ENCODE measurements at places on chromosomes 2 and 18. TPM values are rescaled to one million over a fixed set of nuclear protein-coding genes. Genes with fewer than 3 reads are reported as not detected.

GRCh38 chr2:109562421-109562820, 51.3 kb downstream of the SEPTIN10 start:
- no peak for DNase-seq

PSMA8 gene
- 0.73 TPM for total RNA-seq

DNA sequence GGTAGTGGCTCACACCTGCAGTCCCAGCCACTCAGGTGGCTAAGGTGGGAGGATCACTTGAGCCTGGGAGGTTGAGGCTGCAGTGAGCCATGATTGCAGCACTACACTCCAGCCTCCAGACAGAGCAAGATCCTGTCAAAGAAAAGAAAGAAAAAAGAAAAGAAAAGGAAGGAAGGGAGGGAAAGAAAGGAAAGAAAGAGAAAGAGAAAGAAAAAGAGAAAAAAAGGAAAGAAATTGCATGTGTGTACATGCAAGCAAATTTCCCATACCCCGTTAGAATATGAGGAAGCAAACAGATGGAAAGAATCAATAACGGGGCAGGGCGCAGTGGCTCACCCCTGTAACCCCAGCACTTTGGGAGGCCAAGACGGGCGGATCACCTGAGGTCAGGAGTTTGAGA, 17.9 kb downstream of the TMEM127 start:
- no peak for DNase-seq

DNA sequence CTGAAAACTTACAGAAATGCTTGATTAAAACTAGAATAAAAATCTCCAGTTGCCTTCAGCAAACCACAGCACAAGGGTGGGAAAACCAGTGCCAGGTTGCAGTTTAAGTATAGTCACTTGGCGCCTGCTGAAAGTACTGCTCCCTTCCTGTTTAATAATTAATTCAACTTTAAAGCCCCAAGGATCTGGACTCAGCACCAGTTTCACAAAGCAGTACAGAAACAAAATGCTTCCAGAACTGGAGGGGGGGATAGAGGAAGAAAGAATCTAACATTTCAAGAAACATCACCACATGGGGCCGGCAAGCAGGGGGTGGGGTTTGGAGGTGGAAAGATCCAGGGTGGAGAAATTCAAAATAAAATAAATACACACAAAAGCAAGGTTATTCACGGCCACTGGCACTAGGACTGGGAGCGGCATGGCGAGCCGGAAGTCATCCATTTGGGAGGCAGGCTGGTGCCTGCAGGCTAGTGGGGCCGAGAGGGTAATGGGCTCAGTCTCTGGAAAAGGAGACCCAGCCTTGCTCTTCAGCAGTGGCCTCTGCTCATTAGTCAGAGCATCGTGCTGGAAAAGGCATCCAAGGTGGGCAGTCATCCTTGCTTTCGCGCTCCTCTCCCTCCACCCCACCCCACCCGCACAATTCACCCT, 85.8 kb downstream of the POU3F3 start:
- DNase-seq, result no peak

MATN3 gene
- total RNA-seq, result not detected

SGPP2 gene
- total RNA-seq, result 10.0 TPM

GRCh38 chr2:21467910-21468309, 344.1 kb downstream of the TDRD15 start:
- DNase-seq, result no peak

TMEM178A gene
- total RNA-seq, result 0.30 TPM

- no peak for DNase-seq
Observed at GRCh38 chr2:197760293-197760657, 24.8 kb downstream of the BOLL start.

DNA sequence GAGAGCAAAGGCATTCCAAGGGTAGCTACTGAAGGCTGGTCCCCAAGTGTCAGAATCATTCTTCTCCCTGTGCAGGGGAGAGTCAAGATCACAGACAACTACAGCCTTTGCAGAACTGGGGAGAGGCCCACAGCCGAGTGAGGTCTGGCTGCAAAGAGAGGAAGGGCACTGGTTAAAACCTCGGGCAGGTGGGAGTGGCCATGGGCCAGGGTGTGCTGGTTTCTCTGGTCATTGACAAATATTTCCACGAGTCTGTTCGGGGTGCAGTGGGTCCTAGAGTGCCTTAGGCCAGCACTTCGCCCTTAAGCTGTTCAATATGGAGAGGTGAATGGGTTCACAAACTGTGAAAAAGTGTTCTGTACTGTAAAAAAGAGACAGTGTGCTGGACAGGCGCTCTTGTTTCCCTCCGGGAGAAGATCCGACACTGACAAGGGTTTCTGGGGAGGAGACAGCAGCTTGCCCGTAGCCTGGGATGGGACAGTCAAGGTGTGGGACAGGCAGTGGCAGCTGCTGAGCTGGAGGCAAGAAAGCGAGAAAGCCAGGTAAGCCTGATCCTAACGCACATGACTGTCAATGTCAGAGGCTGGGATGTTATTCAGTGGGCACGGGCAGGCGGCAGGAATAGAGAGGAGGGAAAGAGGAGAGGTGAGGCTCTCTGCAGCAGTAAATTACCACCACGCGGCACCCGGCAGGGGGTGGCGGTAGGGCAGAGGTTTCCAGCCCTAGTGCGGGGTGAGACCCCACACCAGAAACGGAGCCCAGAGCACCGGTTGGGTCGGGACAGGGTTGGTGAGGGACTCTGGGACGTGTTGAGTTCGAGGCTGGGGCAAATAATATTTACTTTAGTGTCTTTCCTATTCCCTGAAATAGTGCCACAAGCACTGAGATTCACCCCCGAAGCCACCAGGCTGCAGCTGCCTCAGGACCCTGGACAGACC, 2.0 kb downstream of the NPPC start:
- no peak for DNase-seq

- no peak for DNase-seq
Observed at GRCh38 chr2:61135510-61135909, 26.5 kb upstream of the C2orf74 start.

DNA sequence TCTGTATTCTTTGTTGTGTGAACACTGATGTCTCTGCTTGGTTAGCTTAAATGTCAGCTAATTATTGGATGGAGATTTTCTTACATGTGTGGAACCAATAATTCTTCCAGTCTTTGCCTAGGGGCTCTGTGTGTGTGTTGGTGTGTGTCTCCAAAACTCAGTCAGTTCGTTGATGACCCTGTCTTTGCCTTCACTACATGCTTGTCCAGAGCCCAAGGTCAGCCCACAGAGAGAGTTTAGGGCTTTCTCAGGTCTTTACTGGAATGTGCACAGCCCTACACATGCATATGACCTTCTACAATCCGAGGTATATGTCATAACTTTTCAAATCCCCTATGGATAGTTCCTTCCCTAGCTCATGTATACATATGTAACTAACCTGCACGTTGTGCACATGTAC, 74.1 kb upstream of the LDAH start:
- DNase-seq, result no peak

- no peak for DNase-seq
Observed at GRCh38 chr2:207274530-207275189, 108.9 kb upstream of the KLF7 start.

CIB4 gene
- not detected for total RNA-seq

DNA sequence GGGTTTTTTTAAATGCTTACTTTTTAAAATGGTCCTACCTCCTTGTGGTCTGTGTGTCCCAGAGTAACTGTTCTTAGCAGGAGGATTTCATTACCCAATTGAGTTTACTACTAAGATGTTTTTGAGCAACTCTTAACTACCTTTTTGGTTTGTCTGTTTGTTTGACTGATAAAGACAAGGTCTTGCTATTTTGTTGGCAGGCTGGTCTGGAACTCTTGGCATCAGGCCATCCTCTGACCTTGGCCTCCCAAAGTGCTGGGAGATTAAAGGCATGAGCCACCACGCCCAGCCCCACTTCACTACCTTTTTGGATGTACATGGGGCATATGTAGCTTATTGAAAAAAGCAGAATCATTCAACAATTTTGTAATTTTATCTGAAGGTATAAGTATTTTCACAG, 14.9 kb downstream of the MRPS9 start:
- no peak for DNase-seq

DNA sequence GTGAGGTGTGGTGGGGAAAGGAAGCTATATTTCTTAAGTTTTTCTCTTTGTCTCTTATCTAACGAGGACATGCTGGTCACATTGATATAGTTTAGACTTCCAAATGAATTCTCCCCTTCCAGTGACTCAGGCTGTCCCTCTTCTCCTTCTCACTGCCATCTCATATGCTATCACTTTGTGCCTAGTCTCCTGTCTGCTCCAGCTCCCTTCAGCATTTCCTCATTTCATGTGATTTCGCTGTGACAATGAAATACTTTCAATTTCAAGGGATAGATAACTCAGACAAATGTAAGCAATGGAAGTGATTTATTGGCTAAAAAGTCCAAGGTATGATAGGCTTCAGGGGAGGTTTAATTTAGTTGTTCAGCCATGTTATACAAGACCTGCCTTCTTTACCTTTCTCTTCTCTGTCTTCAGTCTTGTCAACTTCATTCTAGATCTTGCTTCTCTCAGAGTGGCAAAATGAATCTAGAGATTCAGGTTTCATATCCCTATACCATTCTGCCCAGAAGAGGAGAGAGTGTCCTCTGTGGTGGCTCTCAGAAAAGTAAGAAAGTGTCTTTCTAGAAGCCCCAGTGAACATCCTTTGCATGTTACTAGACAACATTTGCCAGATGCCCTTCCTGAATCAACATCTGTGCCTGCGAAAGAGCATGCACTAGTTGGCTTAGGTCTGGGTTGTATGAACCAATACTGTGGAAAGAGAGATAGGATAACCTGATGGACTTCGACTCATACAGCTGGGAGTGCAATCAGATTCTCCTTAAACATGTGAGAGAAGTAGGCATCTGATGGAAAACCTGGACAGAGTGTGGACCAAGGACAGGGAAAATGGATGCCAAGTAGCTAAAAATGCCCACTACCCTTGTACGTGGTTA, 29.9 kb upstream of the GPR155 start:
- DNase-seq, result no peak

DNA sequence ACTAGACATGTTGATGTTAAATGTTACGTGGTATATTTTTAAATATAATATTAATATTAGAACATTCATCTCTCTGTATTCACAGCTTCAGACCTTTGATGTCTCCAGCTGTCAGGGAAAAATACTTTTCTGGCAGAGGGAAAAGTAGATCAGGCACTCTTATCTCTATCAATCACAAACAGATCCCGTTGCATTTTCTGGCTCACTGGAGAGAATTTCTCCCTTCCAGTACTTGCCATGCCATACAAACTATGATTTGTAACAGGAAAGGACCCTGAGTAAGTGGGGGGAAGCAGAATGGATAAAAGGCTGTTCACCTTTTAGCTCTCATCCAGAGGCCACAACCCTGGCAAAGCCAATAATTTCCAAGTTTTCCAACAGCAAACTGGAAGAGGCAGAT, 158.0 kb downstream of the TCF4 start:
- no peak for DNase-seq
